ENCODE measurements at places on chromosomes 13 and 19. TPM values are rescaled to one million over a fixed set of nuclear protein-coding genes. Genes with fewer than 3 reads are reported as not detected.

Gene ZNF221
- 9.2 TPM for total RNA-seq

Gene GJB2
- 0.27 TPM for total RNA-seq

DNA sequence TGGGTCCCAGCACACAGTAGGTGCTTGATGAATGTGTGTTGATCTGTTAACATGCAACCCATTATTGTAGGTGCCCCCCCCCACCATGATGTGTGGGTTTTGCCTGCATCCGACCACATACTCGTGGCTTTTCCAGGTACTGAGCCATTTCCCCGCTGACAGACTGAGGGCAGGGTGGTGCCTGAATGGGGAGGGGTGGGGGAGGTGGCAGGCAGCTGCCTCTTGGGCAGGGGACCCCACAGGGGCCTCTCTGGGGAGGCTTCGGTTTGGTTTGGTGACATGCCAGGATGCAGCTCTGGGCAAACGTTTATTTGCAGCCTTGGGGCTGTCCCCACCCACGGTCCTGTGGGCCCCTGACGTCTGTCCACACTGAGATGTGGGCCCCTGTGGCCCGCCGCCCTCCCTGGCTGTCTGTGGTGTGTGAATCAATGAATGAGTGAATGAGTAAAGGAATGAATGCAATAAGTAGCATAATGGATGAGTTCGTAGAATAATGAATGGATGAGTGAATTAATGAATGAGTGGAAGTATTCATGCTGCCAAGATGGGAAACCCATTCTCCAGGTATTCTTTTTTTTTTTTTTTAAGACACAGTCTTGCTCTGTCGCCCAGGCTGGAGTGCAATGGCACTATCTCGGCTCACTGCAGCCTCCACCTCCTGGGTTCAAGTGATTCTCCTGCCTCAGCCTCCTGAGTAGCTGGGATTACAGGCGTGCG is 9.0 kb upstream of the JUND start:
- peaks cover 64% of the 10 kb centered on the region for H3K4me1 ChIP-seq
- no peaks in the 10 kb centered on the region for H3K36me3 ChIP-seq

GRCh38 chr19:17405250-17406045 is at the start of gene BST2:
Gene BST2 (minus strand): TSS chr19:17405630. CDS start chr19:17405575, 55 bp downstream.
- DNase-seq = no peak
- peak within 1 kb of the TSS; percentile 47 for H3K27ac ChIP-seq
- no peak within 1 kb of the TSS for H3K4me3 ChIP-seq
- peaks cover 18% of the 10 kb centered on the region for H3K4me1 ChIP-seq
- no peaks in the 10 kb centered on the region for H3K36me3 ChIP-seq

DNA sequence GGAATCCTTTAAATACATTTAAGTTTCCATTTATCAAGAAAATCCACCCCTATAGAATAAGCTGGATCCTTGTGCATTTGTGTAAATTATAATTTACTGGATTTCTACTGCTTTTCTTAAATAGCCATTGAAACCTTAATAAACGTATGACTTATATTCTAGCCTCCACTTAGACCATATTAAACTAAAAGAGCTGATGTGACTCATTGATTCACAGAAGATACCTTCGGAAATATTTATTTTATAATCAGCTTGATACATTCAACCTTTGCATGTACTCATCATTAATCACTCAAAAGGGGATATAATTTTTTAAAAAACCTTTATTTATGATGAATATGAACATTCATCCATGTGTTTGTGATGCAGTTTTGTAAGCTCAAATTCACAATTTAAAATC is 136.3 kb downstream of the SPRY2 start:
- DNase-seq = no peak
- H3K36me3 ChIP-seq = no peaks in the 10 kb centered on the region
- no peak overlapping the region for H3K27ac ChIP-seq
- peaks cover 4% of the 10 kb centered on the region for H3K4me1 ChIP-seq
- no peaks in the 10 kb centered on the region for H3K27me3 ChIP-seq

Gene TNNI3
- total RNA-seq = not detected

Gene ANGPTL8
- total RNA-seq = not detected

GRCh38 chr19:56725829-56726424 is 54.4 kb upstream of the ZNF835 start:
- H3K36me3 ChIP-seq = no peaks in the 10 kb centered on the region
- no peak overlapping the region for H3K27ac ChIP-seq
- no peaks in the 10 kb centered on the region for H3K27me3 ChIP-seq
- DNase-seq = no peak

DNA sequence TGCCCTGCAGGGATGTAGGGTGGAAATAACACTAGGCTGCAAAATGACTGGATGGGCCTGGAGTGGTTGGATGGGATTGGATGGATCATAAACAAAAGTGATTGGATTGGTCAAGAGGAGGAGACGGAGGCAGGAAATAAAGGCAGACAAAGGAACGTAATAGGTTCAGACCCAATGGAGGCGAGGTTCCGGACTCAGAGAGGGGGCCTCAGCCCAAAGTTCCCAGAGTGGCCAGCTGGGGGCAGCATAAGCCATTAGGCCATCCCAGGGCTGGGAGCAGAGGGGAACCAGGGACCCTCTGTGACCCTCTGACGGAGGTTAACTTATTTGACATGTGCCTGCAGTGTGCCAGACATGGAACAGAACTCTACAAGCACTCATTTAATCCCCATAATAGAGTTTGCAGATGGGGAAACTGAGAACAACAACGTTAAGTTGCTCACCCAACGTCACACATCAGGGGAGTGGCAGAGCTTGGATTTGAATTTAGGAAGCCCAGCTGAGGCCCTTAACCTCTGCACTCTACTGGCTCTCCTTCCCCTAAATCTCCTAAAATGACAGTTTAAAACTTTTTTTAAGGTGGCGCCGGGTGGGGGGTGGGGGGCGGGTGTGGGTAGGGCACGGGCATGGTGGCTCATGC is 15.3 kb upstream of the MAP1S start:
- peaks cover 12% of the 10 kb centered on the region for H3K27me3 ChIP-seq
- no peak for DNase-seq
- H3K27ac ChIP-seq = no peak overlapping the region

Gene ZNF468
- 16.0 TPM for total RNA-seq

- no peak overlapping the region for H3K27ac ChIP-seq
- no peak for DNase-seq
- H3K4me1 ChIP-seq = peaks cover 3% of the 10 kb centered on the region
- H3K36me3 ChIP-seq = no peaks in the 10 kb centered on the region
These were observed 9.2 kb upstream of the OVOL3 start for GRCh38 chr19:36101550-36102327.

Gene OR7A17
- not detected for total RNA-seq

GRCh38 chr19:36051236-36051635 is 2.8 kb downstream of the THAP8 start:
- no peak overlapping the region for H3K27ac ChIP-seq
- H3K27me3 ChIP-seq = no peaks in the 10 kb centered on the region
- peaks cover 4% of the 10 kb centered on the region for H3K36me3 ChIP-seq
- H3K4me1 ChIP-seq = peaks cover 18% of the 10 kb centered on the region
